ENCODE measurements at places on chromosomes 1 and 21.

- DNase-seq = no peak
These were observed 87.1 kb downstream of the VCAM1 start for GRCh38 chr1:100806601-100807000.

DNA sequence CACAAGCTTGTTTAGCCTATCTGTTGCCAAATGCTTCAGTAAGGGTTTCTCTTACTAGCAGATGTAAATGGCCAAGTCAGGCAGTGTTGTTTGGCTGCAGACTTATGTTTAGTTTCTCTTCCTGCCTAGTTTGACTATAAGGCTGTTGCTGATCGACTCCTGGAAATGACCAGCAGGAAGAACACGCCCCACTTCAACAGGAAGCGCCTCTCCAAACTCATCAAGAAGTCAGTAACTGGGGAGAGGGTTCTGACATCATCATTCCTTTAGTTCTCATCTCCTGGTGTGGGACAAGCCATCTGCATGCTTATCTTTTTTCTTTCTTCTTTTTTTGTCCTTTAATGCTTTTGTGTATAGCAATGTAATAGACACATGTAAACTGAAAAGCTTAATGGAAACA lies 25.1 kb downstream of the RRP1B start:
- no peak for DNase-seq

- no peak for DNase-seq
These were observed 206.2 kb upstream of the PTBP2 start for GRCh38 chr1:96515430-96515829.

DNA sequence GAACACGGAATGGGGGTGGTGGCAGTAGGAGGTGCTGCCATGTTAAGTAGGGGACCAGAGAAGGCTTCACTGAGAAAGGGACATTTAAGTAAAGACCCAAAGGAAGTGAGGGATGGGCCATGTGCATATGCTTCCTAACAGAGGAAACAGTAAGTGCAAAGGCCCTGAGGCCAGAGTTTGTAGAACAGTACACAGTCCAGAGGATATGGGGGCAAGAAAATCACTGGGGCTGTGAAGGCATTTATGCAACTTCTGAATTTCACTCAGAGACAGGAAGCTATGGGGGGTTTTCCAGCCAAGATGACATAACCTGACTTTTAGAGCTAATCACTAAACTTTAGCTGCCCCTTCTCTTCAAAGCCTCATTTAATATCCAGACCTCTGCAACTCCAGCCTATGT lies 202.5 kb upstream of the EDN2 start:
- no peak for DNase-seq

GRCh38 chr1:93753791-93754763 lies 72.4 kb upstream of the BCAR3 start:
- no peak for DNase-seq

DNA sequence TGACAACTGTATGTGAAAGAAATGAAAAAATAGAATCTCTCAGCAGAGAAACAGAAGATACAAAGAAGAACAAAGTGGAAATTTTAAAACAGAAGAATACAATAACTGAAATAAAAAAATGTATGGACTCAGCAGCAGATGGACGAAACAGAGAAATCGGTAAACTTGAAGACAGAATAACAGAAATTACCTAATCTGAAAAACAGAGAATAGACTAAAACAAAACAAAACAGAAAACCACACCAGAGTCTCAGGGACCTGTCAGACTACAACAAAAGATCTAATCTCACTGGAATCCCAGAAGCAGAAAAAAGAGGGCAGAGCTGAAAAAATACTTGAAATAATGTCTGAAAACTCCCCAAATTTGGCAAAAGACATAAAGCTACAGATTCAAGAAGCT lies 83.0 kb downstream of the ZSWIM5 start:
- no peak for DNase-seq

DNA sequence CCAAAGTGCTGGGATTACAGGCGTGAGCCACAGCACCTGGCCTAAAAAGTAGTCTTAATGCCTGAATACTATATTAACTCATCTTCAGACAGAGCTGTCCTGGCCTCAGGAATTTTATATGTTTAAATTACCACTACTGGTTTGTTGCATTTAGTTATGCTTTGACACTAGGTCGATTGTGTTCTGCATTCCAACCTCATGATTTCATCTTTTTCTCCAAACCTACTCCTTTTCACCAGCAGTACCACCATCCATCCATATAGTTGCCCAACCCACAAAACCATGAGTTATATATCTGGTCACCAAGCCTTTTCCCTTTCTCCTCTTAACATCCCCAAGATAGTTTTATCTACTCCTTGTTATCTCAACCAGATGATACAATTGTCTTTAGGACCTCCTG lies 22.6 kb downstream of the FMO5 start:
- no peak for DNase-seq

GRCh38 chr1:169707912-169708604 lies 3.4 kb downstream of the SELL start:
- no peak for DNase-seq

- no peak for DNase-seq
These were observed 44.3 kb downstream of the C8A start for GRCh38 chr1:56898879-56899278.

- no peak for DNase-seq
These were observed 599.4 kb upstream of the PBX1 start for GRCh38 chr1:163959622-163960021.

DNA sequence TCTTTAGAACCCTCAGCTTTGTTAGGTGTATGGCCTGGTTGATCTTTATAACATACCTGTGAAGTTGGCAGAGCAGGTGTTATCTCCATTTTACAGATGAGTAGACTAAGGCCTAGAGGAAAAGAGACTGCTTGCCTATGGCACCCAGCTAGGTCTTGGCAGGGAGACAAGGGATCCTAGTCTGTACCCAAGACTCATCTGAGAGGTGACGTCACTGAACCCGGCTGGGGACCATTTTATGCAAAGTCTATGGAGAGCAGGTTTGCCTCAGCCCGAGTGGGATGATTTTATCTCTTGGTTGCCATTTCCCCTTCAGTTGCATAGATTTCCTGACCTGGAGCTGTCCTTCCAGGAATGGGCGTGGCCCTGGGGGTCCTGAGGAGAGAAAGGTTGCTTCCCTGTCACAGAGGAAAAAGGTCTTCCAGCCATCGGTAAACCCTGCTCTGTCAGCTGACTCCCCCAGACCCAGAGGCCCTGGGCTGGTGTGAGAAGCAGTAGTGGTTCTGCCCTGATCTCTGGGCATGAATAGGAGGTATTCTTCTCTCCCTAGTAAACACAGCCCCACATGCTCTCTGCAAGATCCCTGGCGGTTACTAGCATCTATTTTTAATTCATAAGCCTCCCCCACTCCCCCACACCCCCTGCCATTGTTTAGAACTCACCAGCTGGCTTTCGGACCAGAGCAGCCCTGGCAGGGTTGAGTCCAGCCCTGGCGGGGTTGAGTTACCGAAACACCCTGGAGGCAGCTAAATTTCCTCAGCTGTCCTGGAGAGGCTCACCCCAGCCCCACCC lies 19.6 kb downstream of the TMCC2 start:
- no peak for DNase-seq

GRCh38 chr1:150579945-150580642 lies 684 bp upstream of the MCL1 start:
- no peak for DNase-seq

- no peak for DNase-seq
These were observed 6.5 kb downstream of the CTRC start for GRCh38 chr1:15444468-15445389.

Measured in stimulated activated naive CD8-positive, alpha-beta T cell treated with anti-CD3 and anti-CD28 coated beads, Interleukin-15, amount 100 ng/mL, for 72 hours (primary cell).